NCI-H460 (cell line): ENCODE measurements at places on chromosomes 1 and 21. TPM values are rescaled to one million over a fixed set of nuclear protein-coding genes. Genes with fewer than 3 reads are reported as not detected.

EVA1B gene
- total RNA-seq, result 1.6 and 2.9 TPM in 2 replicates

EPHB2 gene
- 0.20 and 0.23 TPM in 2 replicates for total RNA-seq

- no peak for DNase-seq
Measured at GRCh38 chr21:17269760-17270159, 243.1 kb upstream of the CXADR start.

- DNase-seq, result no peak
Measured at GRCh38 chr1:19449454-19450228, 35.7 kb downstream of the CAPZB start.

DNA sequence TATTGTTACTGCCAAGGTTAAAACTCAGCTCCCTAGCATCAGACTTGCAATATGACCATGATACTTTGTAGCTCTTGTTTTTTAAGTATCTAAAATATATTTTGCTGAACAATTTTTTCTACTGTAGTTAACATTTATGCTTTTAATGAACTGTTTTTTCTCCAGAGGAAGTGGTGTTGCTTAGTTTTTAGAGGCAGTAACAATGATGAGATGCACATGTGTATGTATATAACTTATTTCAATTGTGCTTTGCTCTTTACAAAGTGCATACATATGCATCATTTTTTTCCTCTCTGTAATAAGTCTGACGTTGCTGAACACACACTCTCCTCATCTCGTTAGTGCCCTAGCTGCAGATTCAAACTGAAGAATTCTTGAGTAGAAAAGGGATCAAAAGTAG is 418.8 kb downstream of the ZP4 start:
- DNase-seq, result no peak

- DNase-seq, result no peak
Measured at GRCh38 chr1:162688931-162689330, 56.7 kb downstream of the DDR2 start.

GRCh38 chr1:157595356-157595755 is 2.5 kb downstream of the FCRL4 start:
- no peak for DNase-seq

GRCh38 chr1:187185389-187185788 is 356.6 kb downstream of the PLA2G4A start:
- no peak for DNase-seq

DNA sequence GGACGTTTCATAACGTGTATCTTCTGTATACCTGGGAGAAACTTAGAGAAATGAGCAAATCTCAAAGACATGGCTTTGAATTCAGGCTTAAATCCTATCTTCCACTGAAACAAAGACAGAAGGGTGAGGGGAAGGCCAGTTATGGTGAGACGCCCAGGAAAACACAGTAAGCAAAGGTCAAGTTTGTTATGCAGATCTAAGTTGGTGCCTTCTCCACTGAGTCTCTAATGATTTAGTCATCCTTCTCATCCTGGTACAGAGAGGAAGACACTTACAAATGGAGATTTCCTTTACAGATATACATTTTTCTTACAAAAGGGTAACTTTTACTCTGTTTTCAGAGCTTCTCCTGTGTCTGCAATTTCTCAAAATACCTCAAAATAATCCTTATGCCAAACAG is 64.4 kb downstream of the MAP3K7CL start:
- DNase-seq, result no peak

SLC1A7 gene
- not detected in 2 replicates for total RNA-seq

DNA sequence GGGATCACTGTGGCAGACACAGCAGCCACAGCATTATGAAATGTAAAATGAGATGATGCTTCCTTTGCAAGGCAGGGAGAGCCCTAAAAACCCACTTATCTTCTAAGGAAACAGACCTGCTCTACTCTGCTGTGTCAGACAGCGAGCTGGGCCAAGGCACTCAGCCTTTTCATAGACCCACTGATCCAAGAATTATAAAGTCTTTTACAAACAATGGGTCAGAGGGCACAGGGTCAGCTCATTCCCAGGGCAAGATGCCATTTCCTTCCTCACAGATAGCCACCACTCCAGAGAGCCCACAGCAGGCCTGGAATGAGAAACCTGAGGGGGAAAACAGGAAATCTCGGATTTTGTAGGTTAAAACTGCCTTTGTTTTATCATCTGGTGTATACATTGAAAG is 42.9 kb downstream of the CASQ2 start:
- DNase-seq, result no peak

DNA sequence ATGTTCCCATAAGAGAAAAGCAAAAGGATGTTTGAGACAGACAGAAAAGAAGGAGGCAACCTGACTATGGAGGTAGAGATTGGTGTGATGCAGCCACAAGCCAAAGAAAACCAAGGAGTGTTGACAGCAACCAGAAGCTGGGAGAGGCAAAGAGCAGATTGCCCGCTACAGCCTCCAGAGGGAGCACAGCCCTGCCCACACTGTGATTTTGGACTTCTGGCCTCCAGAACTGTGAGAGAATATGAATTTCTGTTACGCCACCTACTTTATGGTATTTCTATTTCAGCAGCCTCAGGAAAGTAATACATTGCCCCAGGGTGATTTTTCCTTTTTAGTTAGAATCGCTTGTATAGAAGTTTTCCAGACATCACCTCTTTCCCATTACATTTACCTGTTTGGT is 28.4 kb downstream of the SLAMF6 start:
- peak; percentile 11 for DNase-seq

PER3 gene
- total RNA-seq, result 0.92 TPM in 2 replicates

CATSPER4 gene
- not detected in 2 replicates for total RNA-seq

DNA sequence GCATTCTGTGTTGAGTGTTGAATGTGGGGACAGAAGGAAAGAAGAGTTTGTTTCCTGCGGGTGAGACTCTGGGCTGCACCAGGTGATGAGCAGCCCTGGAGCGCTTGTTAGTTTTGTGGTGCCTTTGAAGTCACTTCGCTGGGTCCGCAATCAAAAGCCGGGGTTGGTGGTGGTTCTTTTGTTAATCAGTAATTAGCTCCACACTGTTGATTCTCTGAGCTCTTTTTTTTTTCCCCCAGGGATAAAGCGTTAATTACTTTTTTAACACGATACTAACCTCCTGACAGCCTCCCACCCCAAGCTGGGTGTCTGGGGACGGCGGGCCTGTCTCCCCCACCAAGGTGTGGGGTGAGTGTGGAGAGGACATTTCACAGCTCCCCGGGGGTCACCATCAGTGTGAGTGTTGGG is 56.6 kb downstream of the AGPAT3 start:
- no peak for DNase-seq

- DNase-seq, result no peak
Measured at GRCh38 chr1:34477632-34478141, 277.2 kb upstream of the GJB5 start.

CLDN19 gene
- not detected in 2 replicates for total RNA-seq

DNA sequence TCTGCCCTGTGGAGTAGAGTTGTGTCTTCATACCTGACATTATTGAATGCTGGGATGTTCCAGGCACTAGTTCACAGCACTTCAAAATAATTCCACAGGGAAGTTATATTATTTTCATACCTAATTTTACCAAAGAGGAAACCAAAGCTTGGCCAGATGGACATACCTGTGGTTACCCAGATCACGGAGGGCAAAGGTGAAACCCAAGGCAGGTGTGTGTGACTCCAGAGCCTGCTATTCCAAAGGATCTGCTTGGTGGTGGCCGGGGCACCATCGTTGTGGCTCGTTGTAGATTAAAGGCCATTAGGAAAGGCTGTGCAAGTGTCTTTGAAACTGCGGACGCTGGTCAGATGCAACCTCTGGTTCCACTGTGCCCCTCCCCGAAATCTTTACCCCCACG is 108.6 kb downstream of the ZBTB18 start:
- DNase-seq, result no peak

DNA sequence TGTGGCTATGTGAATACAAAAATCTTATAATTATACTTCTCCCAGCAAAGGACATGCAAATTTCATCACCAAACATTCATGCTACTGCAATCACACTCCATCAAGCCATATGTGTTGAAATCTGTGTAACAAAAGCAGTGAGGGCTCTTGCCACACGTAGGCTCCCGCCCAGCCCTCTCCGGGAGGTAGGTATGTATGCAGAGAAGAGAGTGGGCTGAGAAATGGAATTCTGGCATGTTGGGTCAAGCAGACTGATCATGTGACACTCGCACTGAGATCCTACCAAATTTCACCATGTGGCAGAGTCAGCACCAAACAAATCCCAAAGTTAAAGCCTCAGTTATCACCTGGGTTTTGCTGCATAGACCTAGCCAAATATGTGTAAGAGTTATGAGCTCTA is 49.7 kb downstream of the APP start:
- DNase-seq, result no peak

DNA sequence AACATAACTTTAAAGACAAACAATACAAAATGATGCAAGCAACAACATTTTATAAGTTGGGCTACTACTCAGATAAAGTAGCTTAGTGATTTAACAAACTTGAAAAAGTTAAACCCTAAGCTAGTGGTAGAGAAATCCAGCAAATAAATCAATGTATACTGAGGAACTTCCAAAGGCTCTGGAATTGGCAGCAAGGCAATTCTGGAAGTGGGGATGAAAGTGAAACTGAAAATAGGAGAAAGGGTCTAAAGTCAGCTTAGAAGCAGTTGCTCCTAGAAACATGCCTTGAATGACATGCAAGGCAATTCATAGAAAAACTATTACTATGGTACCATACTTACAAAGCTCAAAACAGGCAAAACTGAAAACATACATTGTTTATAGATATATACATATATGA is 90.0 kb upstream of the CAMK1G start:
- no peak for DNase-seq

DNA sequence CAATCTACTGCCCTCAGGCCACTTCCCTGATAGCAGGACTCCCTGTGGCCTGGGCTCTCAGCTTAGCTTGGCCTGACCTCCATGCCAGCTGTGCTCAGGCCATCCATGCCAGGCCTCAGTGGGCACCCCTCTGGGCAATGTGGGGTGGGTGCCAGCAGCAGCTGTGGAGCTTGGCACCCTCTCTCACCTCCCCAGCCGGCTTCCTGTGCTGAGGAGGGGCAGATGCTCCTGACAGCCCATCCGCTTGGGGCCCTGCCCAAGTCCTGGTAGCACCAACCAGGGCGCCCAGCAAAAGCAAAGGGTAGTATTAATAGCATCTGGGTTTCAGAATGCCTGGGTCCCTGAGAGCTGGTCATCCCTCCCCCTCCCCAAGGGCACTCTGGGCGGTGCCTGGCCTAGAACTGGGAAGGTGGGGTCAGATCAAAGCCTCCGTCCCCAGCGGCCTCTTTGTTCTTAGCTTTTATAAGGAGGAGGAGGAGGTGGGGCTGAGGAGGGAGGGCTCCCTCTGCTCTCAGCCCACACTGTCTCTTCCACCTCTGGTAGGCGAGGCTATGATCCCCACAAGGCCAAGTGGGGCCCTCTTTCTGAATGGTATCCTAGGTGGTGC is 6.1 kb downstream of the EFNA4 start:
- DNase-seq, result no peak

KPRP gene
- total RNA-seq, result not detected in 2 replicates

PARP1 gene
- total RNA-seq, result 82.3 and 103 TPM in 2 replicates

GRCh38 chr1:59985911-59986515 is 59.4 kb upstream of the CYP2J2 start:
- DNase-seq, result no peak

DNA sequence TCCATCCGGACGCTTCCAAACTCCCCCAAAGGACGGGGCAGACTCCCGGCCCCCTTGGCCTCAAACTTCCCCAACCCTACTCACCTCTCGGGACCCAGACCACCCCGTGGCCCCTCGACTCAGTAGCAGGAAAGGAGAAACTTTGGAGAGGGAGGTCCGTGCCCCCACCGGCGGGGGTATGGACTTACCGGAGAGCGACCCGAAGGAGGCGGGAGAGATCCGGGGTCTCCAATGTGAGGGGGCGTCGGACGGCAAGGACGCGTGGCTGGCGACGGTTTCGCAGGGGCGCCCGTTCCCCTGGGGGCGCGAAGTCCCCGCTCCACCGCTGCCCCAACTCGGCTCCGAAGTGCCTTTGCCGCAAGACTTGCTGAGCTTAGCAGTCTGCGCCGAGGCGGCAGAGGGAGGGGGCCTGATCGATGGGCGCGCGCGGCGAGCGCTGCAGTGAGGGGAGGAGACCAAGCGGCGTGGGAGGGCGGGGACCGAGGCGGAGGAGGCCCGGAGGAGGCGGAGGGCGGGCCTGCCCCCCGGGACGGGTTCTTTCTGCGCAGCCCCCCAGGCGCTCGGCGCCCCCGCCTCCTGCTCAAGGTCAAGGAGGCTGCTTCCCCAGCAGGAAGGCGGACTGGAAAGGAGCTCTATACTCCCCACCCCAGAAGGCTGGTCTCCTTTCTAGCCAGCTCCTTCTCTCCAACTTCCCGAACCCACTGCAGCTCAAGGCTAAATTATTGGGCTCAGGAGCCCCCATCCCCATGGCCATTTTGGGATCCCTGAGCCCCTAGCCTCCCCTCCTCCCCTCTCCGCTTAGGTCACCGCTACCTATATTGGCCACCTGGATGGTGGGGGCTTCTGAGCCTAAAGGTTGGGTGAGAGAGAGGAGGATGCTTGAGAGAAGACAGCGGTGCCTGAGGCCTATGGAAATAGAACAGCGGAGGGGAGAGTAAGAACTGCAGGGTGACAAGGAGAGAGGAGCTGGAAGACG is at the start of gene SYT2:
SYT2 (minus strand) TSS at position 385 of the 976 bp plus-strand sequence. CDS start 104,682 bp downstream, outside the sequence.
- no peak for DNase-seq

- no peak for DNase-seq
Measured at GRCh38 chr1:228927946-228928898, 192.9 kb downstream of the RHOU start.

GRCh38 chr1:3311711-3312110 is 142.8 kb upstream of the ARHGEF16 start:
- DNase-seq, result no peak

- no peak for DNase-seq
Measured at GRCh38 chr1:15768388-15768787, 9.8 kb downstream of the FBLIM1 start.

GRCh38 chr1:22121421-22121911 is 21.4 kb downstream of the WNT4 start:
- DNase-seq, result no peak

- no peak for DNase-seq
Measured at GRCh38 chr1:36654586-36654985, 171.9 kb upstream of the CSF3R start.

DNA sequence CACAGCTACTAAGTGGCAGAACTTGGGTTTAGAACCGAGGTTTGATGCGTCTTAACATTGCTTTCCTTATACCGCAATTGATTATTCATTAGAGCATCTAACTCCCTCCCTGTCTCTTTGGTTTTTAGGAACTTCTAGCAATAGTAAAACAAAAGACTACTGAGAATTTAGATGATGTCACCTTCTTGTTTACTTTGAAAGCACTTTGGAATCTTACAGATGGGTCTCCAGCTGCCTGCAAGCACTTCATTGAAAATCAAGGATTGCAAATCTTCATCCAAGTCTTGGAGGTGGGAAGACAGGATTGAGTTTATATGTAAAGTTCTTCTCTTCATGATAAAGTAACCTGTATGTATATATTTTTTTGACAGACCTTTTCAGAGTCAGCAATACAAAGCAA is 35.0 kb downstream of the ZYG11A start:
- no peak for DNase-seq

DNA sequence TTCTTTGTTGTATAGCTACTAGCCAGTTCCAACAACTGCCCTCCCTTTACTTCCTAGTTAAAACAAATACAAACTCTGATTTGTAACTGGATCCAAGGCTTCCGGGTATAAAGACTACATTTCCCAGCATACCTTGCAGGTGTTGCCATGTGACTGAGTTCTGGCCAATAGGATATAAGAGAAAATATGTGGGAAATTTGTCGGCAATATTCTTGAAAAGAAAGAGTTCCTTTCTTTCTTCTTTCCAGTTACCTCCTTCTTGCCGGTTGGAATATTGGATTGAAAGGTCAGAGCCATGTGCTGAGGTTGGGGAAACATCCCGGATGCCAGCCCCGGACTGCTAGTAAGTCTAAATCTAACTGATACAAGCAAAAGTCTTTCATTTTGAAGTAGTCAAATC is 23.0 kb upstream of the ZBTB40 start:
- DNase-seq, result peak; percentile 54
